Stimulated activated CD4-positive, alpha-beta T cell treated with anti-CD3 and anti-CD28 coated beads, TNF-alpha, amount 100 ng/mL, for 48 hours (primary cell): ENCODE measurements at places on chromosomes 3 and 15.

GRCh38 chr3:156837115-156837514 is 11.0 kb downstream of the LEKR1 start:
- DNase-seq = no peak

- DNase-seq = no peak
Measured at GRCh38 chr3:159821110-159821509, 167.5 kb upstream of the IL12A start.

- no peak for DNase-seq
Measured at GRCh38 chr3:52469001-52469400, 13.6 kb downstream of the NISCH start.

DNA sequence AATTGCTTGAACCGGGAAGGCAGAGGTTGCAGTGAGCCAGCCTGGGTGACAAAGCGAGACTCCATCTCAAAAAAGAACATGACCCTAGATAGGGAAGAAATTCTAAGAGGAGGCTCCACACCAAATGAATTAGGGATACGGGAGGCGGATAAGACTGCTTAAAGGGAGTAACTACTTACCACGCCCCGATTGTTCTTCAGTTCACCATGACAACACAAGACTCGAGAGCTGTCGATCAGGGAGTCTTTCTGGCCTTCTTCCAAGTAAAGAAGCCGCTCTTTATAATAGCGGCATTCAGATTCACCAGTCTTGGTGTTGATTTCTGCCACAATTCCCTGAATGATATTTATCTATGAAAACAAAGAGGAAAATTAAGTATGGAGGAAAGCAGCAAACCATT is 53.9 kb upstream of the TASOR start:
- DNase-seq = no peak

DNA sequence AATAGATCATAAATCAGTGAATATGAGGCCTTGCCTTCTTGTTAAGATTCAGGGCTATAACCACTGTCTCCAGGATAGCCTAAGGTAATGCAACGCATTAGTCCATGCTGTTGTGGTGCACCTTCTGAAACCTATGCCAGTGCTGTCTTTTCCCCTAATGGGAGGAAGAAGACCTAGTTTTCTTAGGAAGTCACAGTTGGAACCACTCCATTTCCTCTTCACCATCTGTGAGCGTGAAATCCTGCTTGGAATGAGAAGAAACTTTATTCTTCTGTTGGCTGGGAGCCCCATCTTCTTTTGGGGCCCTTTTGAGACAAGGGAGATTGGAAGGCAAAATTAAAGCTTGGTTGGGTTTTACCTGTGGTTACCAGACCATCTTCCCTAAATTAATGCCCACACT is 25.9 kb upstream of the SLC7A14 start:
- no peak for DNase-seq

DNA sequence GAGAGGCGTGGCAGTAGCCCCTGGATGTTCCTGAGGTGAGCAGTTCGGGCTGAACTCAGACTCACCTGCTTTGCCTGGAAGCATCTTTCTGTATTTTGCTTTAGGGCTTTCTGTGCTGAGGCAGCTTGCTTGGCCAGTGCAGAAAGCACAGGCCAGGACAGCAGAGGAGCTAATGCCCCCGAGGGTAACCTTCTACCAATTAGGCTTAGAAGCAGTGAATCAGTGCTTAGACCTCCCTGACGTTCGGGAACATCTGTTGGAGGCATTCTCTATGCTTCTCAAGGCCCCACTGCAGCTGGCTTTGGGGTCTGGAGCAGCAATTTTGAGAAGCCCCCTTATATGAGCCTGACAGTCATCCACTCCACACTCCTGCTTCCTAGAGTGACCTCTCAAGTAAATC is 350.7 kb upstream of the PROK2 start:
- no peak for DNase-seq

DNA sequence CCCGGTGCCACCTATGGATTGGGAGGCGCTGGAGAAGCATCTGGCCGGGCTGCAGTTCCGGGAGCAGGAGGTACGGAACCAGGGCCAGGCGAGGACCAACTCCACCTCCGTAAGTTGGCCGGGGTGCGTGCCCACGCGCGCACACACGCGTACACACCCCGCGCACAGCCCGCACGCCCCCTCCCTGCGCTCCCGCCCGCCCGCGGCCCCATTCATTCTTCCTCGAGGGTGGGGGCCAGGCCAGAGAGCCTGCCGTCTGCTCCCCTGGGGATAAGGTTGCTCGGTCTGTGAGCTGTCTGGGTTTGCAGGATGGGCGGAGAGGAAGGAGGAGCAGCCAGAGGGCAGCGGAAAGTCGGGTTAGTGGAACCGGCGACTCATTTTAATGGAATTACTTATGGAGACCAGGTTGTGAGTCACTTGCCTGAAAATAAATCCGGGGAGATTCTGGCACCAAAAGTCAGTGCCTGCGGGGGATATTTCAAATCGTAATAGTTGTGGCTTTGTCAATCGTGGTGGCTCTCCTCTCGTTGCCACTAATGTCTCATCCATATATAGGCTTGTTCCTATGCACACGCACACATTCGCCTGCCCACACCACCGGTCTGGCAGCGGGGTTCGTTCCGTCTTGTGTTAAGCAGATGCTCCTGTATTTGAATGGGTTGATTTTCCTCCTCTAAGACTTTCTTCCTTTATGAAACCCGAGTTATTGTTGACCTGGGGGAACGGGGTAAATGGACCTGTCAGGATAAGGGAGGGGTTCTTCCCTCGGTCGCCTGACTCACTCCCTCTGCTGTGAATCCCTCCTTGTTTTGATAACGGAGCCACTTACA is 223.4 kb upstream of the IL12A start:
- DNase-seq = no peak

GRCh38 chr15:43854801-43855200 is 28.0 kb downstream of the WDR76 start:
- no peak for DNase-seq

DNA sequence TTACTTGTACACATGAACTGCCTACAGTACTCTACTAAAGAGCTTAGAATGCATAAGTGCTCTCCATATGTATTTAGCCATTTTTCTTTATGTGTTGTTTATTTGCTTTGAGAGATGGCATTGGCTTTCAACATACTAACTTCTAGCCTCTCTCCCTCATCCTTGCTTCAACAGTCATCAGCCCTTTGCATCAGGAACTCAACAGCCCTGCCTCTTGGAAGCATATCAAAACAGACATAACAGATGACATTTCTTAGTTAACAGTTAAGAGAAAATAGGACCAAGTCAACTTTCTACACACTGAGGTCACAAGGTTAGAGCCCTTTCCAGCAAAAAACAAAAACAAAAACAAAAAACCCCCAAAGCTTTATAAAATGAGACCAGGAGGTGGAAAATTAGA is 145.6 kb downstream of the TCF12 start:
- DNase-seq = no peak

DNA sequence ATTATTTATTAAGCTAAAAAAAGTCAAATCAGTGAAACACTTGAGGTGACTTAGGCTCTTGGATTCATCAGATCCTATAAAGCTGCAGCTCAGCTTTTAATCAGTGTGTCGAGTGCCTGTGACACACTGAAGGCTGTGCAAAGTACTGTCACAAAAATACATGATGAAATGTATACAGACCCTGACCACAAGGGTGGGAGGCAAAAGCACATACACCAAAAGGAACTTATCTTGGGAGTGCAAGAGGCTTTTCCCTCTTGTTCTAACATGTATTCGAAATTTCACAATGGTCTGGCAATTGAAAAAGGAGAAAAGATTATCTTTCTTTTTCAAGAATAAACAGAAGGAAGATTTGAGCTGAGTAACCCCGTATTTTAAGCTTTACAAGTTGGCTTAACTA is 35.9 kb downstream of the VGLL4 start:
- DNase-seq = no peak

GRCh38 chr15:39869254-39869653 is 50.8 kb downstream of the GPR176 start:
- DNase-seq = no peak

DNA sequence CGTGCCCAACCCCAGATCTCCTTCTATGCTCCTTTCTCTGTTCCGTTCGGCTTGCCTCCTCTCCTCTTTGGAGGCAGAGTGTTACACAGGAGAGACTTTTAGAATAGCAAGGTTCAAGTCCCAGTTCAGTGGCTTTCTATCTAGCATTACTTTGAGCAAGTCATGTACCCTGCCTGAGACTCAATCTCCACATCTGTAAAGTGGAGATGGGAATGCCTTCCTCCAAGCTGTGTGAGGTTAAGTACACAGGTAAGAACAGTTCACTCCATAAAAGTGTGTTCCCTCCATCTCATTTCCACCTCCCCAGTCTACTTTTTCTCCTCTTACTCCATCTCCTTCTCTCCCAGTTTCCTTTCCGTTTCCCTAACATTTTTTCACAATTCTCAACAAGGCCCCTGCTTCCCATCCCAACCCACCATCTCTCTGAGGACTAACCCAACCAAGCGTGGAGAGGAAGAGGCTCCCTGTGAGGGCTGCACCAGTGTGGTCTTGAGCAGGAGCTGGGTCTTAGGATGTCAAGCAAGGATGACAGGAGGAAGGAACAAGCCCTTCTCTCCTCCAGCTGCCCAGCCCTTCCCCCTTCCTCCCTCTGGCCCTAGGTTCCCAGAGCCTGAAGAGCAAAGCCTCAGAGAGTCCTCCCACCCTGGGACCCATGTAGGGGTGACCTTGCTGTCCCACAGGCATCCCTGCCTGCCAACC is 6.4 kb downstream of the ATP8B4 start:
- DNase-seq = no peak

GRCh38 chr3:135009014-135009413 is 214.0 kb downstream of the EPHB1 start:
- DNase-seq = no peak

DNA sequence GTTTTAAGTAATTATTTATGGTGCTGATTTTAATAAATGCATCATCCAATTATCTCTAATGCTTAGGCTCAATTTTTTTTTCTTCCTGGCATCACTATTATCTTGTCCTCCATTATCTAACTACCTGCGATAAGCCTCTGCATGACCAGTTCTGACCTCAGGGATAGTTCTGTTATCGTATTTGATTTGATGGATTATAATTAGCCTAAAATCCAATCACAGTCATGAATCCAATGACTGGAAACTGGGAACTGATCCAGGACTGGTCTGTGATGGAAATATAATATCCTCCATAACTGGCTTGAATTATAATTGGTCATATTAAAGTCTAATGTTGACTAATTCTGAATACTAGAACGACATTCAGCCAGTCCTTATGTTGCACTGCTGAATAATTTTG is 1.1 kb downstream of the MYH15 start:
- DNase-seq = no peak

DNA sequence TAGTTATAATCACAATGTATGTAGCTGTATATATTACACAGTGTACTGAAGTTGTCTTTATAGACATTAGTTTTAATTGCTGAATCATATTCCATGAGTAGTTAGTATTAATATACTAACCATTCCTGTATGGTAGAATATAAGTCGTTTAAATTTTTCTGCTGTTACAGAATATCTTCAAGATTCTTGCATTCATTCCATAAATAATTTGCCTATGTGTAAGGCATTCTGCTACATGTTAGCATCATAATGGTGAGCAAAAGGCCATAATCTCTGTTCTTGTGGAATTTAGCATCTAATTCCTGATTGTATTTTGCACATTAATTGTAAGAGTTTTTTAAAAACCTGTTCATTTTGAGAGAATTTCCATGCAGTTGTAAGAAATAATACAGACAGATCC is 14.1 kb downstream of the GYG1 start:
- DNase-seq = no peak
